K562 (cell line): ENCODE measurements at places on chromosomes 12 and 14.

DNA sequence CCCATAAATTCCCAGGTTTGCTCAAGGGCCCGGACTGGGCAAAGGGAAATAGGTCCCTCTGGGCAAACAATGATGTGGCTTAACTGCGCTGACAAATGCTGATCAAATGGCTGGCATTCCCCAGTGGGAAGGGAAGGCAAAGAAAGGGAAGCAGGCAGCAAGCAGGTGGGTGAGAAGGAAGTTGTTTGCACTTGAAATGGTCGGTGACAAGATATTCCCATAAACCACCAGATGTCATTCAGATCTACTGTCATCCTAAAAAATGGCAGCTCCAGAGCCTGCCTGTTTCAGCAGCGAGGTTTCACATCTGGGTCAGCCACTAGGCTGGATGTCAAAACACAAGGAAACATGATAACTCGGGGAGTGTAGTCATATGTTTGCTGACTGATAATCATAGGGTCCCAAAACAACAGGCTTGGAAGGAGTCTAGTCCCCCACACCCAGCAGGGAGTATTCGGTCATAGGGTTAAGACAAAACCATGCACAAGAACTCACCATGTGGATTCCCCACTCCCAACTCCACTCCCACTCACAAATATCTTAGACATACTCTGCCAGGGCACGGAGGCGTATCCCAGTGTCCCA lies 37.9 kb upstream of the MDM1 start:
- peak; percentile 23 for DNase-seq
- peaks cover 13% of the 10 kb centered on the region for H3K4me1 ChIP-seq
- no peaks in the 10 kb centered on the region for H3K27me3 ChIP-seq
- peak overlapping the region; percentile 39 for H3K27ac ChIP-seq

- no peak for DNase-seq
- H3K36me3 ChIP-seq, result peaks cover 82% of the 10 kb centered on the region
- no peak overlapping the region for H3K27ac ChIP-seq
Observed at GRCh38 chr12:48933664-48934311, 8.5 kb upstream of the FKBP11 start.

- DNase-seq, result no peak
- H3K27ac ChIP-seq, result no peak overlapping the region
- H3K27me3 ChIP-seq, result no peaks in the 10 kb centered on the region
- no peaks in the 10 kb centered on the region for H3K36me3 ChIP-seq
- no peaks in the 10 kb centered on the region for H3K4me1 ChIP-seq
- no peak overlapping the region for H3K4me3 ChIP-seq
Observed at GRCh38 chr12:67807814-67808213, 159.3 kb downstream of the DYRK2 start.

- DNase-seq, result peak; percentile 79
- H3K4me1 ChIP-seq, result no peaks in the 10 kb centered on the region
- H3K4me3 ChIP-seq, result no peak overlapping the region
- H3K27me3 ChIP-seq, result no peaks in the 10 kb centered on the region
- no peak overlapping the region for H3K27ac ChIP-seq
Observed at GRCh38 chr12:101839324-101840283, 8.8 kb upstream of the GNPTAB start.

GRCh38 chr14:60632257-60632656 lies 17.0 kb downstream of the SIX1 start:
- H3K36me3 ChIP-seq, result no peaks in the 10 kb centered on the region
- no peak overlapping the region for H3K27ac ChIP-seq
- no peak for DNase-seq
- no peaks in the 10 kb centered on the region for H3K27me3 ChIP-seq

DNA sequence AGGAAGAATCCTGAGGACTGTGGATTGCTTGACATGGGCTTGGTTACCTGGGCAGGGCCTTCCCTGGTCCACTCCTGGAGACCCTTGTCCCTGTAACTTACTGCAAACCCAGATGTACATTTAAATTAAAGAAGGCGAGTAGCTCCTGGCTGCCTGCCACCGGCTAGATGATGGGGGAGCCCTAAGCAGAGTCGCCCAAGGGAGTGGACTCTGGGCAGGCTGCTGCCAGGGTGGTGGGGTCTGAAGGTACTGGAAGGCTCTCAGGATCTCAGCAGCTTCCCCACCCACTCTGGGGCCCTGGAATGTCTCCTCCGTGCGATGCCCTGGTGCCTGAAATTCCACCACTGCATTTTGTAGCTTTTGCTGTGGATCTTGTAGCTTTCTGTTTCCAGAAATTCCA lies 74.7 kb downstream of the FBXL14 start:
- no peaks in the 10 kb centered on the region for H3K27me3 ChIP-seq
- peaks cover 8% of the 10 kb centered on the region; the same call in 2 of the 3 replicates for H3K4me1 ChIP-seq
- no peak overlapping the region for H3K27ac ChIP-seq
- no peak overlapping the region for H3K4me3 ChIP-seq

DNA sequence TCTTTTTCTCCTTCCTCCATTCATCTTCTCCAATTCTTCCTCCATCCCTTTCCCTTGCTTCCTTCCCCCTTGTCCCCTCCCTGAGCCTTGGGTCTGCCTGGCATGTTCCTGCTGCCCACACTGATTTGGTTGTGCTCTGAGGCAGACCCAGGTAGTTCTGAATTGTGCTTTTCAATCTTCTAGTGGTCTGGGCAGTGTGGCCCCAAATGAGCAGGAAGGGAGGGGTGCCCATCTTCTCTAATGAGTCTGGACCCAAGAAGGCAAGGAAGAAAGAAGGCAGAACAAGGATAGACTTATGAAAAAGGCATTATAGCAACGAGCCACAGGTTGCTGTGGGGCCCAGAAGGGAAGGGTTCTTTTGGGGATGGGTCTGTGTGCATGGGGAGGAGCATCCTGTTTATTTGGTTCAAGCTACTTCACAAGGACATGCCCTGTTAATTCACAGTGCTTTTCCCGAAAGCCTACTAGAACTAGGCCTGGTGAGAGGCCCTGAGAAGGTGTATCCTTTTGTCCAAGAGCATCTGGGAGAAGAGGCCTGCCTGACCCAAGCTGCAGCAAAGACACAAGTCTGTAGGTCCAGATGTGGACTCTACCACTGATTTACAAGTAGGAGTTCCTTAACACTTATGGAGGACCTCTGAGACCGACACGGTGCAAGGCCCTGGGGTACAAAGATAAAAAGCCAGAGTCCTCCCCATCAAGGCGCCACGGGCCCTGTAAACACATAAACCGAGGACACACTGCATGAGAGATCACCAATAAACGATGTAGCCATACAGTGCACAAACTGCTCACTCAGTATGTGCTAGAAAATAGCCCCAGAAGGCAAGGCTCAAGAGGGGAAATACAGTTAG lies 1.1 kb upstream of the SUSD6 start:
- H3K4me3 ChIP-seq, result peak overlapping the region; percentile 53
- peak overlapping the region; percentile 63 for H3K27ac ChIP-seq

GRCh38 chr12:118356809-118357256 lies 15.9 kb downstream of the TAOK3 start:
- H3K4me3 ChIP-seq, result peak overlapping the region; percentile 41
- H3K27ac ChIP-seq, result peak overlapping the region; percentile 88
- H3K36me3 ChIP-seq, result peaks cover 29% of the 10 kb centered on the region
- DNase-seq, result peak; percentile 28
- peaks cover 20% of the 10 kb centered on the region for H3K4me1 ChIP-seq

DNA sequence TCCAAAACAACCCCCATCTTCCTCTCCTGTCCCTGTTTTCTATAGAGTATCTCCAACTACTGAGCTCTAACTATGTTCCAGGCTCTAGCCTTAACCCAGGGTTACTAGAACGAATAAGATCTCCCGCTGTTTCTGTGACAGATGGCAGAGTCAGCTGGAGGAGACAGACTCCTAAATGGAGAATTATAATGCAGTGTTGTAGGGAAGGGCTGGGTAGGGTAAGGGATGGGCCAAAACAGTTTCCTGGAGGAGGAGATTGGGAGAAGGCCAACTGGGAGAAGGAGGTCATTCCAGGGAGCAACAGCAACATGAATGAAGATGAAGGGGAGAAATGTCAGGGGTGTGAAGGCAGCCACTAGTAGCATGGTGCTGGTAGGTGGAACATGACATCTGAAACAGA lies 73.4 kb upstream of the ANO4 start:
- H3K36me3 ChIP-seq, result no peaks in the 10 kb centered on the region
- no peak overlapping the region for H3K4me3 ChIP-seq
- H3K4me1 ChIP-seq, result no peaks in the 10 kb centered on the region
- no peak overlapping the region for H3K27ac ChIP-seq
- H3K27me3 ChIP-seq, result peaks cover 2% of the 10 kb centered on the region; the same call in 1 of the 3 replicates

DNA sequence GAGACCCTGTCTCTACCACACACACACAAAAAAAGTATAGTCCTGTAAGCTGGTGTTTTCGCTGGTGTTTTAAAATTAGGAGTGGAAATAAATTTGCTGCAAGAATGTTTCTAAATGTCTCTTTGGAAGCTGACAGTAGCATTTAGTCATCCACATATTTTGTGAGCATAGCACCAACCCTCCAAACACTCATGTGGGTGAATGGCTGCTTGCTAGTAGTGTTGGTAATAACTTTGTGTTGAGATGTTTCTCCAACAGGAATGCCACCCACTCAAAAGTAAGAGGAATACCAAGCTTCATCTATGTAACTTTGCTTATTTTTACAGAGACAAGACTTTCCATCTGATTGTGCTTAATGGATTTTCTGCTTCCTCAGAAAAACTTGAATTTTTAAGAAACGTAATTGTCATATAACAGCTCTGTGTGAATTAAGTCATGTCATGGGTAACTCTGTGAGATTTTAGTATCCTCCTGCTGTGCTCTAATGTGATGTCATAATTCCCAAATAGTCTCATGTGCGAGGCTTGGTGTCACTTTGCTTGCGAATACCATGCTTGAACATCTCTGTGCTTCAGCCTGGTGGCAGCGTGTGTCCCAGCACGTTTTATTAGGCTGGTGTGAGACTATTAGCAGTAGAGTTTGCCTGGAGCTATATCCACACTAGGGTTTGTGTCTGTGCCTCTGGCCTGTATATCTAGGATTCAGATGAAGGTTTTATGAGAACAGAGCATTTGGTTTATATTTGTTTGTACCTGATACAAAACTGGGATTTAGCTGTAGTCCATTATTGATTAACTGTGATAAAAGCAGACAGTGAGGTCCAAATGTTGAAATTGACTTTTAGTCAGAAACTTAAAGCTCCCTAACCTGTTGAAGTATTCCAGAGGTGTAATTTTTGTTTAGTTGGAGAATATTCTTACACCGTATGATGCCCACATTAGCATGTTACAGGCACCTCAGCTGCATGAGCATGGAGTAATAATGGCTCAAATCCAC lies 80.5 kb downstream of the FBXW8 start:
- H3K36me3 ChIP-seq, result peaks cover 11% of the 10 kb centered on the region; the same call in 1 of the 3 replicates
- H3K27ac ChIP-seq, result no peak overlapping the region
- DNase-seq, result no peak

GRCh38 chr12:59890896-59891579 lies 295.2 kb downstream of the SLC16A7 start:
- H3K36me3 ChIP-seq, result no peaks in the 10 kb centered on the region
- no peaks in the 10 kb centered on the region for H3K4me1 ChIP-seq
- H3K27me3 ChIP-seq, result no peaks in the 10 kb centered on the region
- DNase-seq, result no peak

GRCh38 chr12:31019976-31020375 lies 53.7 kb upstream of the DDX11 start:
- DNase-seq, result no peak
- H3K4me3 ChIP-seq, result no peak overlapping the region
- H3K27ac ChIP-seq, result no peak overlapping the region
- no peaks in the 10 kb centered on the region for H3K4me1 ChIP-seq
- H3K36me3 ChIP-seq, result no peaks in the 10 kb centered on the region

DNA sequence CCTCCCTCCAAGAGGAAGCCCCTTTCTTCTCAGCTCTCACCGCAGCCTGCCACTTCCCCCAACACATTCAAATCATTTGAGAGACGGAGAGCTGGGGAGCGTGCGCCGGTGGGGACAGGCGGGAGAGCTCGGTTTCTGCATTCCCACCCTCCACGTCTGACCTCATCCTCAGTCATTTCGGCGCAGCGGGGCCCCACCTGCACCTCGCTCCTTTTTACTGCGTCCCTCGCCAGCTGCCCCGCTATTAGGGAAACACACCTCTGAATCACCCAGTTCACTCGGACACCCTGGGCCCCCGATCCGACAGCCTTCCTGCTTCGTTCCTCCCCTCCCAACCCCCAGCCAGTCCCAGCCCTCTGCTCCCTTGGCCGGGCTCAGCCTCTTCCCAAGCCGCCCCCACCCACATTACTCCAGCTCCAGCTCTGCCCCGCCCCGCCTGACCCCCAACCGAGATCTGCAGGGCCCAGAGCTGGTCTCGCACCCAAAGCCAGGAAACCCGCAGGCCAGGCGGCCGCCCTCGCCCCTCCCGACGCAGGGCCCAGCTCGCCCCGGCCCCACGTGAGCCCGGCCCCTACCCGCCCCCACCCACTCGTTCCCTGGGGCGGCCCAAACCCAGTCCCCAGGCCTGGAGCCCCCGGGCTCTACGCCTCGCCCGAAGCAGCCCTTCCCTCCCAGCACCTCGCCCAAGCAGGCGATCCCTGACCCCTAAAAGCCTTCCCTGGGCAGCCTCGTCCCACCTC lies 783 bp downstream of the CORO1C start:
- H3K4me1 ChIP-seq, result peaks cover 25% of the 10 kb centered on the region
- peak overlapping the region; percentile 93 for H3K27ac ChIP-seq
- H3K36me3 ChIP-seq, result peaks cover 25% of the 10 kb centered on the region
- H3K4me3 ChIP-seq, result peak overlapping the region; percentile 89

GRCh38 chr14:25007832-25008231 lies 42.1 kb downstream of the STXBP6 start:
- H3K4me3 ChIP-seq, result no peak overlapping the region
- H3K27me3 ChIP-seq, result no peaks in the 10 kb centered on the region
- peaks cover 4% of the 10 kb centered on the region; the same call in 1 of the 3 replicates for H3K4me1 ChIP-seq
- no peaks in the 10 kb centered on the region for H3K36me3 ChIP-seq

DNA sequence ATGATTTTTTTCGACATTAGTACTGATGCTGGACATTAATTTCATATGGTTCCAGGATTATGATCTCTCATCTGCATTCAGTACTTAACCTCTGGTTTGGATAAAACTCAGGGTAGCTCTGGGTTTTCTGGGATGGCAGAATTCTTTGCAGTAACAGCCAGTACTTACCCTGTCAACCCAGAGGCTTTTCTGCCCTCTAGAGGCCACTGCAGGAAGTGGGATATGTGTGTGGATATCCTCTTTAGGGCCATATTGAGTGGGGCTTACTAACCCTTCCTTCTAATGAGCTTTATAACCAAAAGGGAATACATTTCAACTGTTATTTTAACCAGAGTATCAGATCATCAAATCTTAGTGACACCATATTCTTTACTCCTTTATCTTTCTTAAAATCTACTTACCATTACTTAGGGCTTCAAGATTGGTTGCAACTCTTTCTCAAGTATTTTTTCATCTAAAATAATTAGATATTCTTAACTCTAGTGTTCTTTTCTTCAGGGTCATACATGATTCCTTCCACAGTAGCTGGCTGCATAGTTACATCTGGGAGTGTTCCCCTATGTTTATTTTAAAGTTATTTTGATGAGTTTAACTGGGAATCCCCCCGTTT lies 488.0 kb upstream of the STXBP6 start:
- DNase-seq, result peak; percentile 14
- no peaks in the 10 kb centered on the region for H3K4me1 ChIP-seq
- H3K4me3 ChIP-seq, result no peak overlapping the region
- no peaks in the 10 kb centered on the region for H3K27me3 ChIP-seq
- no peak overlapping the region for H3K27ac ChIP-seq
